GM13977 (cell line): ENCODE measurements at places on chromosomes 16 and 17.
A peak's percentile ranks its signal among the peaks of the same experiment; 100 is the strongest.

- DNase-seq, result peak; percentile 22
Measured at GRCh38 chr17:54968988-54969332, 395 bp downstream of the STXBP4 start.

- DNase-seq, result no peak
Measured at GRCh38 chr17:859061-859823, 77.1 kb downstream of the MRM3 start.

- no peak for DNase-seq
Measured at GRCh38 chr17:13008461-13008860, 9.4 kb downstream of the ELAC2 start.

DNA sequence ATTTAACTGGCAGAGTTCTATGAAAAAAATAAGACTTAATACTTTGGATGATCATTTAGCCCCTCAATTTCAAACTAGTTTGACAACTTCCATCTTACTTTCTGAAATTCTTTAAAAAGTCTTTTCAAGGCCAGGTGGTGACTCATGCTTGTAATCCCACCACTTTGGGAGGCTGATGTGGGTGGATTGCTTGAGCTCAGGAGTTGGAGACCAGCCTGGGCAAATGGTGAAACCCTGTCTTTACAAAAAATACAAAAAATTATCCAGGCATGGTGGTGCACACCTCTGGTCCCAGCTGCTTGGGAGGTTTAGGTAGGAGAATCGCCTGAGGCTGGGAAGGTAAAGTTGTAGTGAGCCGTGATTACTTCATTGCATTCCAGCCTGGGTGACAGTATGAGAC lies 154.4 kb downstream of the TANC2 start:
- no peak for DNase-seq

- DNase-seq, result no peak
Measured at GRCh38 chr17:76369379-76369778, 15.0 kb upstream of the SPHK1 start.

DNA sequence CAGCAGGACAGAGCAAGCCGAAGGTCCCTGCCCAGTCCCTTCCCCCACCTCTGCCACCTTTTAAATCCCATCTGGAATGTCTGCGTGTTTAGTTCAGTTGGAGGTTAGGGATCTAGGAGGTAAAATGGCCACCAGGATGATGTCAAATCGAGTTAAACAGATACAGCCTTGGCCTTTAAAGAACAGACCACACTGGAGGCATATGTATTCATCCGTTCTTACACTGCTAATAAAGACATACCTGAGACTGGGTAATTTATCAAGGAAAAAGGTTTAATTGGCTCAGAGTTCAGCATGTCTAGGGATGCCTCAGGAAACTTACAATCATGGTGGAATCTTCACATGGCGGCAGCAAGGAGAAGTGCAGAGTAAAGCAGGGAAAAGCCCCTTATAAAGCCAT lies 167.8 kb upstream of the CACNG5 start:
- no peak for DNase-seq

DNA sequence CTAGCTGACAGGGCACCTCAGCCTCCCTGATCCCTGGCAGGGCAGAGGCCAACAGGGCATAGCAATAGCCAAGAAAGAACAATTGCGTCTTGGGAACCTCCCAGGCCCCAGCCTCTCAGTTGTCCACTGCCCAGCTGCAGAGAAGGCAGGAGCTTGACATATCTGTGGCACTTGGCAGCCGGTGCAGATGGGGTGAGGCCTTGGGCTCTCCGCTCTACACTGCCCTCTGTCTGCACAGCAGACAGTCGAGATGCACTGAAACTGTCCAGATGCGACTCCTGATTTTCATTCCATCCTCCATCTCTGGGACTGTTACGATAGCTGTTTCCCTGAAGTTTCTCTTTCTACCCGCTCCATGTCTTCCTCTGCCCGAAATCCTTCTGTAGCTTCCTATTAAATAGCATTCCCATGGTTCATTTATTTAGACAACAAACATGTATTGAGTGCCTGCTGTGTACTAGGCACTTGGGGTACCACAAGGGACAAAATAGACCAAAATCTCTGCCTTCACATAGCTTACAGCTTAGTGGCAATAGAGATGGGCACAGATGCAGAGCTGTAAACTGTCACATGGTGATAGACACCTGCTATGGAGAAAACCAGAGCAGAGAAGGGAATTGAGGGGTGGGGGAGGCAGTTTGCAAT lies 3.3 kb downstream of the POLR3E start:
- peak; percentile 69 for DNase-seq

GRCh38 chr16:70440009-70440692 lies 1.3 kb upstream of the ST3GAL2 start:
- DNase-seq, result no peak

- no peak for DNase-seq
Measured at GRCh38 chr16:22388101-22388644, 13.8 kb upstream of the CDR2 start.

DNA sequence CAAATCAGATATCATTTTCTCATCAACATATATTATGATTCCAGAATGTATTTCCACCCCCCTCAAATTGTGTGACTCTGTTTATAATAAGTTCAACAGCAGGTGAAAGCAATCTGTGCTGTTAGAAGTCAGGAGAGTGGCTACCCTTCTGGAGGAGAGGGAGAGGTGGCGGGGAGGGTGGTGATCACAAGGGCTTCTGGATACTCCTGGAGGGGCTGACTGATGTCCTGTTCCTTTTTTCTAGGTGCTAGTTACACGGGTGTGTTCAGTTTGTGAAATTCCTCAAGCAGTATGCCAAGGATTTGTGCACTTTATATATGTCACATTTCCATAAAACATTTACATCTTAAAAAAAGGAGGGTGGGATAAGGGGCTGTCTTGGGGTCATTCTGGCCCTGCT lies 119.1 kb downstream of the IRF8 start:
- DNase-seq, result no peak

DNA sequence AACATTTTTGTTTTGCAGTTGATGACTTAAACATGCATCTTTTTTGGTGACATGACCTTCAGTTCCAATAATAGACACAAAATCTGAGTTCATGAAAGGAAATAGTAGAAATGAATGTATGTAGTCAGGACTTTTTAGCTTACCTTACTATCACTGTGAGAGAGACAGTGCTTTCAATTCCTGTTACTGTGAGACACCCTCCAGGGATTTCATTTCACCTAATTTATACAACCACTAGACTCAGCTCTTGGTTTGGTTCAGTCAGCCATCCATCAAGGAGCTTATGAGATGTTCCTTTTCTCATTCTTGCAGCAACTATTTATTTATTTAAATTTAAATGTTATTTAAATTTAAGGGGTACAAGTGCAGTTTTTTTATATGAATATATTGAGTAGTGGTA lies 77.9 kb downstream of the MAP2K4 start:
- peak; percentile 18 for DNase-seq

- DNase-seq, result no peak
Measured at GRCh38 chr16:13798211-13798610, 121.7 kb upstream of the ERCC4 start.

GRCh38 chr16:65689726-65690125 lies 567.9 kb upstream of the CDH11 start:
- no peak for DNase-seq

GRCh38 chr16:19559242-19559910 lies 3.9 kb downstream of the VPS35L start:
- DNase-seq, result peak; percentile 38

DNA sequence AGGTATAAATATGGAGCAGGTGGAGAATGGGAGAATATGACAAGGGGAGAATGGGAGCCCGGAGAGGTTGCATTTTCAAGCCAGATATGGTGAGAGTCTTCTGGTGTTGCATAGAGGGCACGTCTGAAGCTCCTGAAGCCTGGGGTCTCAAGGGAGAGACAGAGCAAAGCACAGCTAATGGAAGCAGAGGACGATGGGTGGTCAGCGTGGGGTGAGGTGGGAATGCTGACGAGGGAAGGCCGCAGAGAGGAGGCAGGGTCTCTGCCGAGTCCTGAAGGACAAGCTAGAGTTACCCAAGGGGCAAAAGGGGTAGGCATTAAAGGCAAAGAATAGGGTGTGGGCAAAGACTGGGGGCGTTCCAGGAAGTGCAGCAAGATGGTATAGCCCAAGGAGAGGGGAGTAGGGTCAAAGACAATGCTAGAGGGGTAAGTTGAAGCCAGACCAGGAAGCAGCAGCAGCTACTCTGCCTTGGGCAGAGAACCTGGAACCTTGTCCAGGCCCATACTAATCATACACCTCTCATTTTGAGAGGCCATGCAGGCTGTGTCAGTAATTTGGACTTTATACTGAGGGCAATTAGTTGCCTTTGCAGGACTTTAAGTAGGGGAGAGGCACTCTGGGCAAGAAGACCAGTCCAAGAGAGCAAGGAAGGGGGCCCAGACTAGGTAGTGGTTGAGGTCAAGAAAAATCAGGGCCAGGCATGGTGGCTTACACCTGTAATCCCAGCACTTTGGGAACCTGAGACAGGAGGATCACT lies 2.7 kb downstream of the OTOP3 start:
- no peak for DNase-seq

DNA sequence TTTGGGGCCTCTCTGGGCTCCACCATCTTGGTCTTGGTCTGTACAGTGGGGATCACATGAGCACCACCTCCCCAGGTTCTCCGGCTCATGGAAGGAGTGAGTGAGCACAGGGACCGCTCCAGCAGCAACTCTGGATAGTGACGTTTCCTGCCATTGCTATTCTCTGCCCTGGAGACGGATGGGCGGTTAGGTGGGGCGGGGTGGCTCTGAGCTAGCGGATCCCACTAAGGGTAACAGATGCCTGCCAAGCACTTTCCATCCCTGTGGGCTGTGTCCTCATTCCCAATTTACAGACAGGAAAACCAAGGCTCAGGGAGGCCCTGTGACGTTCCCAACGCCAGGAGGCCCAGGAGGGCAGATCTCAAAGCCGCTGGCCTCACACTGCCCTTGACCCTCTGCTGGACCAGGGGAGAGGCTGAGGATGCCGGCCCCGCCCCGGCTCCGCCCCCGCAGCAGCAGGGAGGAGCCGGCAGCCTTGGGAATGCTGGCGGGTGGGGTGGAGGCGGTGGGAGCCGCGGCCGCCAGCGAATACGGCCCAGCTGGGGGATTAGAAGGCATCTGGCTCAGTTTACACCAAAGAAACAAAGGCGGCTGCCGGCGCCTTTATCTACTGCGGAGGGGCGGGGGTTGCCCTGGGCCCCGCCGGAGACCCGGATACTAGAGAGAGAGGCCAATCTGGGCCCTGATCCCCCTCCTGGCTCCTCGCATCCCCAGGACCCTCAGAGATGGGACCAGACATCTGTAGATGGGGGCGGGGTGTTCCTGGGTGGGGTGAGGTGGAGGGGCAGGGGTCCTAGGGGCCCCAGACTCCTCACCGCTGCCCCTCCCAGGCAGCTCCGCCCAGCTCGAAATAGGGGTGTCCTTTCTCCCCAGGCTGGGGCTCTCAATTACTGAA lies 122.3 kb upstream of the CIBAR2 start:
- no peak for DNase-seq

DNA sequence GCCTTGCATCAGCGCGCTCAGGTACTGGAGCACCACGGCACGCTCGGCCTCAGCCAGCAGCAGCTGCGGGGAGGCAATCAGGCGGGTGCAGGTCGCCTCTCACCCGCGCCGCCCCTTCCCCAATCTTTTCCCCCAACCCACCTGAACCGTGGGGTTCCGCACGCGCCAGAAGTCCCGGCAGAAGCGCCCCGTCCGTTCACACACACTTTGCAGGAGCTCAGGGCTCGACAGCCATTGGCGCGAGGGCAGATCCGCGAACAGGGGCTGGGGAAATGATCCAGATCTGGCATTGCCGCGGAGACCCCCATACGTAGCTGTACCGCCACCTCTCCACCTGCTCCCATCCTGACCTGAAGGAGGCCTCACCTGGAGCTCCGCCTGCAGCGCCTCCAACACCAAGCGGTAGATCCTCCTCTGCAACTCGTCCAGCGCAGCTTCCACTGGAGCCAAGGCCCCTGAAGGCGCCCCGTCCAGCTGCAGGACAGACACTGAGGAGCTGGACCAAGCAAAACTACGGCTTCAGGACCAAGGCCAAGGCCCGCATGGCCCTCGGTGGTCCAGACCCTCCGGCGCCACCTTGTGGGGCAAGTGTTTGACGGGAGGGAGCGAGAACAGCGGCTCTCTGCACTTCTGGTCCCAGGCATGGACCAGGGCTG lies 1.4 kb upstream of the MATCAP1 start:
- DNase-seq, result peak; percentile 85

DNA sequence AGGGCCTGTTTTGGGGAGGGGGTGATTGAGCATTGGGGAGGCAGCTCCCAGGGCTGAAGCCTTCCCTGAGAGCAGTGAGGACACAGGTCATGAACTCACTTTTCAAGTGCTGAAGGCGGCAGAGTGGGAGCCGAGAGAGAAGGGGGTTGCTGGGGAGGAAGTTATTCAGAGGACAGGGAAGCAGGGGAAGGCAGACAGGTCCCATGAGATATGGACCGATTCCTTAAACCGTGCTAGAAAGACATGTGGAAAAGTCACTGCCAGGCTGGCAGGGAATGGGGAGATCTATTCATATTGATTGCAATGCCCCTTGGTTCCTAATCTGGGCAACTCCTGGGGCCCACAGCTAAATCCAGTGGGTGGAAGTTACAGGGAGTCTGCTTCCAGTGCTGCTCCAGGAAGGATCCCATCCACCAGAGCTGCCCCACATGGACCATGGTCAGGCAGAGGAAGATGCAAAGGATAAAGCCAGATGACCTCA lies 1.1 kb downstream of the CCL4 start:
- no peak for DNase-seq
